ENCODE measurements at places on chromosomes 11 and 22.

DNA sequence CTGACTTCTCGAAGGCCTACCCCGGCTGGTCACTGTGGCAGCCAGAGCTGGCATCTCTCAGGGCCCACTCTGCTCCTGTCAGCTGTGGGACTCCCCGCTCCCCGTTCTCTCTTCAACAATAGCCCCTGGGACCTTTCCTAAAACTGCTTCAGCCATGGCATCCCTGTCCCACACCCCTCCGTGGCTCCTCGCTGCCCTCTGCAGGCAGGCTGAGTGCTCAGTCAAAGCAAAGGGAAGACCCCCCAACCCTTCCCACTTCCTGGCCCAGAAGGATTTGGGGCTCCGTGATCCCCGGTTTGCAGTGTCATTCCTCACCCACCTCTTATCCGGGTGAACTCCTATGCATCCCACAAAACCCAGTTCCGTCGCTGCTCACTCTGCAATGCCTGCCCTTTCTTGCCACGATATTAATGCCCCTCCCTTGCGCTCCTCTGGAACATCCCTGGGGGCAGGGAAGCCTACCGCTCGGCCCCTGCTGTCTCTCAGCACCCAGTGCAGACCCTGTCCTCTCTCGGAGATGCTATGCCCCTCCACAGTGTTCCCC is 1.6 kb upstream of the TH start:
- no peak for DNase-seq

DNA sequence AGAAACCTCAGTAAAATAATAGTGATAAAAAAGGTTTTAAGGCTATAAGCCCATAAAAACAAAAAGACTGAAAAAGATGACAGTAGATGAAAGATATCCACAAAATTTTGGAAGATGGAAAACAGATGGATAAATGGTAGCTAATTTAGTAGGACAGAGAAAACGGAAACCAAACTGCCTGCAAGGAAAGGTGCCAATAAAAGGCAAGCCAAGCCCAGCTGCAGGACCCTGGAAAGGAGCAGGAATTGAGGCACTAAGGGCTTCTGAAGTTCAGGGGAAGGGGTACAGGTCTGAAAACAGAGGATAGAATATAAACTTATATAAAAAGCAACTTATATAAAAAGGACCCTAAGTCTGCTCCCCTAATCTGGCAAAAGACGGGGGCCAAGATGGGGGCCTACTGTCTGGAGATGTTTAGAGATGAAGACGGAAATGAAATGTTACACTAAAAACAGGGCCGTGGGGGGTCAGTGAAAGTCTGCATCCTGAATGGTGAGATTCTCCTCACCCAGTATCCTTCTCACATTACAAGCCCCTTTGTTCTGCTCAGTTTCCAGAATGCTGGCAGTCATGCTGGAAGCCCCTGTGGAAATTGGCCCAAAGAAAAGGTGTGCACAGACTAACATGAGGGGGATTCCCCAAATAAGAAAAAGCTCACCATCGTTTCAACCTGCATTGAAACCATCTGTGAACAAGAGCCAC is 269.3 kb upstream of the PITPNB start:
- no peak for DNase-seq

- DNase-seq, result no peak
Measured at GRCh38 chr11:129896062-129896461, 684 bp upstream of the NFRKB start.

DNA sequence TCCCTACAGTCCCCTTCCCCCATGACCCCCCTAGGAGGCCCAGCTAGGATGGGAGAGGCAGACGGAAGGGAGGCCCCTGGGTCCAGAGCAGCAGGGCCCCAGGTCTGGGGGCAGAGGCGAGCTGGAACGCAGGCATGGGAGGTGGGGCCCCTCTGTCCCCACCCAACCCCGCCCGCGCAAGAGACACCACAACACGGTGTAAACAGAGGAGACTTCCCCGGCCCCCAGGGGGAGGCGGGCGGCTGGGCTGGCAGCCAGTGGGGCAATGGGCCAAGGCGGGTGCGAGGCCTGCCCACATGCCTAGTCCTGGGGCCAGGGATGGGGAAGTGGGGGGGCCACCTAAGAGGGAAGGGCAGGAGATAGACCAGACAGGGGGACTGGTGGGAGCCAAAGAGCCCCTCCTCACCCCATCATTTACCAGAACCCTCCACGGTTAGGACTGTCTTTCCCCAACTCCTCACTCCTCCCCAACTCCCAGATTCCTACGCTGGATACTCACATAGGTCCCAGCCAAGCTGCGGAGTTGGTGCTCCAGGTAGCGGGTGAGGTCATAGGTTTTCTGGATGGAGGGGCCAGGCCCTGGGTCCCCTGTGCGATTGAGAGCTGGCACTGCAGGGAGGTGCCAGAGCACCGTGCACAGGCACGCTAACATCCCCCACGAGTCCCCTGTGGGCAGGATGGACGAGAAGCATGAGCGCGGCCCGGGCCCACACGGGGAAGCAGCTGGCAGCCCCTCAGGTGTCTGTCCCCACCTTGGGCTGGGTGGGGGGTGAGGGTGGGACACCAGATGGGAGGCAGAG is 6.2 kb downstream of the CLCF1 start:
- DNase-seq, result no peak

GRCh38 chr11:10861047-10861446 is 3.2 kb upstream of the ZBED5 start:
- DNase-seq, result no peak

DNA sequence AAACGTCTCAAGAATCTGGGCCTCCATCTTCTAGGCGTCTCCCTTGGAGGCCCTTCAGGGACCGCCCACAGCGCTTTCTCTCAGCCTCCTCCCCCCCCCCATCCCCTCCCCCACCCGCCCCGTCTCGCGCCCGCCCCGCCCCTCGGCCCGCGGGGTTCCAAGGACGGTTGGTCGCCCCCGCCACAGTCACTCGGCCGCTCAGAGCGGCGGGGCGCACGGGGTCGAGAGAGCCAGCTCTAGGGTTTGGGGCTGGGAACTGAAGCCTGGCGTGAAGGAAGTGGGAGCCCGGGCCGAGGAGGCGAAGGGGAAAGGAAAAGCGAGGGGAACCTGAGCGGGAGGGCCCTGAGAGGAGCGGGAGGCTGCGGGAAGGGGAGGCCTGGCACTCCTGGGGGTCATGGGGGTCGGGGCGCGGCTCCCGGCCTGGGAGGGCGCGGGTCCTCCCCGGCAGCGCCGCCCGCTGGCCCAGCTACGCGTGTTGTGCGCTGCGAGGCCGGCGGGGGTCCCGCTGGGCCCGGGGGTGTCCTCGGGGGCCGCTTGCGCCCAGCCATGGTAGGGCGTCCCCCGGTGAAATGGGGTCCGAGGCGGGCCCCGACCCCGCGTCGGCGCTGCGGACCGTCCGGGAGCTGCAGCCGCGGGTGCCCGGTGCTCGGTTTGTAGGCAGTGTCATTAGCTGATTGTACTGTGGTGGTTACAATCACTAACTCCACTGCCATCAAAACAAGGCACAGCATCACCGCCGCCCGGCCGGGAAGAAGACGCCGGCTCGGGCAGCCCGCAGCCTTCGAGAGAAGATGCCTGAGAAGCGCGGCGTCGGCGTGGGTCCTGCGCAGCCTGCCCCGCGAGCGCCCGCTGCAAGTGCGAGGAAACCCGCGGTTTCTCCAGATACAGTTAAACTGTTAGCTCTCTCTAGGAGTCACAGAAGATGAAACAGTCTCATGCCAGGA is at the start of gene BTG4:
BTG4 (minus strand) TSS at position 91 of the 944 bp plus-strand sequence. CDS start 13,610 bp downstream, outside the sequence.
- DNase-seq, result no peak

DNA sequence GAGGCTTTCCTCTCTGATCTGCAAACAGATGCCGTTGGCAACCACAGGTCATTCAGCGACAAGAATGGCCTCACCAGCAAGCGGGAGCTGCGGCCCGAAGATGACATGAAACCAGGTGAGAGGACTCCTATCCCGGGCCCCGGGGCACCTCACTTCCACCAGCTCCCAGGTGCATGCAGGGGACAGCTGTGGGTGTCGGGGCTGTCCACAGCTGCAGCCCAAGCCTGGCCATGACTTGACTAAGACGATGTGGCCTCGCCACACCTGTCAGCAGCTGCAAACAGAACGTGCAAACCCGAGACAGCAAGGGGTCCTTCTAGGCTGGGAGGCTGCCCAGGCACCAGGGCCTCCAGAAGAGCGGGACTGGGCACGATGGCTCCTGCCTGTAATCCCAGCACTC is 3.6 kb downstream of the GAL start:
- DNase-seq, result no peak

DNA sequence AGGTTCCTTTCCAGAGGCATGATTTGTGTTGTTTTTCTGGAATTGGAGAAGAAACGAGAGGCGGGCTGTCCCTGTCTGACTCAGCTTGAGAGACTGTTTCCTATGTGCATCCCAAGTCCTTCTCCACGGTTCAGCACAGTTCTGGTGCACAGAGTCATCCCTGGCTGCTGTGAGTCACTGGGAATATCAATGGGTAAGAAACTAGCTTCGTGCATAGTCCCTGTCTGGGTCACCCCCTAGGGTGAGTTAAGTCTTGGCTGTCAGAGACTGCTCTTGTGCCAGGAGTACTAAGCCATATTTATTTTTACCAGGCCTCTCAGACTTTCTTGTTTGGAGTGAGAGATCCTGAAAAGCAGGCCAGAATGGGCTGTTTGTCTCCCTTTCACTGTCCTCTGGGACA is 2.4 kb upstream of the LRP4 start:
- DNase-seq, result no peak
